ENCODE measurements at places on chromosomes 12 and 14.

DNA sequence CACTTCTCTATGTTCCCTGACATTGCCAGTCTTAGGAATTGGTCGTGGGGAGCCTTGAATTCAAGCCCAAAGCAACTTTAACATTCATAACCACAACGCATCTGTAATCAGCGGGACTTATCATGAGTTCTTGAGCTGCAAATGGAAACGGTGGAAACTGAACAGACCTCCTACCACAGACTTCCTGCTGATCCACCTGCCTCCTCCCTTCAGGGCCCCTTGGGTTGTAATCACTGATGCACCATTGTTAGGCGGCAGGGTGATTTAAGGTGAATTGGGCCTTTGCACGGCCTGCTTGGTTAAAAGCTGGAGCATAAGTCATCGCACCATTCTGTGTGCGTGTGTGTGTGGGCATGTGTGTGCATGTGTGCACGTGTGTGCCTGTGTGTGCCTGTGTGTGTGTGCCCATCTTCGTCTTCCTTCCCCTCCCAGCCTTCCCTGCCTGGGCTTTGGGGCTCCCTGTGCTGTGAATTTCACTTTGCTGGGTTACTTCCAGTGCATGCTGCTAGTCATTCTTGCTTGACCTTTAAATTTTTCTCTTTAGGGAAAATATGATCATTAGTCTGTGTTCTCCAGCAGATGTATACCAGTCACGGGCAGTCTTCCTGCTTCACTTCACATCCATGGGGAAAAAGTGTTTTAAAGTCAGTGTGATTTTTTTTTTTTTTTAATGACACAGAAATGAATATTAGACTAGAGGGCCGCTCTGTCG is 29.1 kb downstream of the CHST11 start:
- DNase-seq = no peak

DNA sequence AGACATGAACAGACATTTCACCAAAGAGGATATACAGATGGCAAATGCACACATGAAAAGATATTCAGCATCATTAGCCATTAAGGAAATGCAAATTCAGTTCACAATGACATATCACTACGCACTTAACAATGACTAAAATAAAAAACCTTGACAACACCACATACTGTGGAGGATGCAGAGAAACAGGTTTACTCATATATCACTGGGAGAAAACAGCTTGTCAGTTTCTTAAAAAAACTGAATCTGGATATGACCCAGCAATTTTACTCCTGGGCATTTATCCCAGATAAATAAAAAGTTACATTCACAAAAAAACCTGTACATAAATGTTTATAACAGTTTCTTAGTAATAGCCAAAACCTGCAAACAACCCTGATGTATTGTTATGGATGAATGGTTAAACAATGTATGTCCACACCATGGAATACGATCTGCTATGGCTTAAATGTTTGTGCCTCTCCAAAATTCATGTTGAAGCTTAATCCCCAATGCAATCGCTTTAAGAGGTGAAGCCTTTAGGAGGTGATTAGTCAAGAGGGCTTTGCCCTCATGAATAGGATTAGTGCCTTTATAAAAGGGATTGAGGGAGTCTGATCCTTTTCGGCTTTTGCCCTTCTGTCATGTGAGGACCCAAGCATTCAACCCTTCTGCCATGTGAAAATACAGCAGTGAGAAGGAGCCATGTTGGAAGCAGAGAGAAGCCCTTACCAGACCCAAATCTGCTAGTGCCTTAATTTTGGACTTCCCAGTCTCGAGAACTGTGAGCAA is 36.0 kb upstream of the PPP4R3A start:
- DNase-seq = no peak

- no peak for DNase-seq
Observed at GRCh38 chr14:74702293-74702692, 10.6 kb downstream of the AREL1 start.

GRCh38 chr14:23146351-23146910 is 27.4 kb upstream of the CEBPE start:
- no peak for DNase-seq

All from HS-5 (cell line).